ENCODE measurements at places on chromosomes 11 and 22. TPM values are rescaled to one million over a fixed set of nuclear protein-coding genes. Genes with fewer than 3 reads are reported as not detected.

The CNGA4 gene
- total RNA-seq = 0.28 TPM

The USH1C gene
- total RNA-seq = 0.19 TPM

The KCNQ1OT1 gene
- total RNA-seq = 3.4 TPM

The RAB30 gene
- 14.8 TPM for total RNA-seq

The WNT7B gene
- total RNA-seq = not detected

The CRY2 gene
- total RNA-seq = 53.1 TPM

The SMC1B gene
- total RNA-seq = not detected

The RFPL1 gene
- not detected for total RNA-seq

The SDHD gene
- 85.0 TPM for total RNA-seq

GRCh38 chr11:16191868-16192240, 164.5 kb downstream of the SOX6 start:
- no peak for DNase-seq

- peak; percentile 21 for DNase-seq
These were observed 80.5 kb upstream of the WNT7B start for GRCh38 chr22:46057246-46058090.

- DNase-seq = no peak
These were observed 39.4 kb upstream of the RBX1 start for GRCh38 chr22:40911772-40912171.

DNA sequence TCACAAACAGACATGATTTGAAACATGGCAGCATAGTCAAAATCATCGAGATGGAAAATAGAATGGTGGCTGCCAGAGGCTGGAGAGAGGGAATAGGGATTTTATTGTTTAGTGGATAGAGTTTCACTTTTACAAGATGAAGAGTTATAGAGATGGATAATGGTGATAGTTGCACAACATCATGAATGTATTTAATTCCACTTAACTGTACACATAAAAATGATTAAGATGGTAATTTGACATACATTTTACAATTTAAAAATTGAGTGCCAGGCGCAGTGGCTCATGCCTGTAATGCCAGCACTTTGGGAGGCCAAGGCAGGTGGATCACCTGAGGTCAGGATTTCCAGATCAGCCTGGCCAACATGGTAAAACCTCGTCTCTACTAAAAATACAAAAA, 21.2 kb downstream of the TTC28 start:
- no peak for DNase-seq

- DNase-seq = no peak
These were observed 112.7 kb upstream of the OR4B1 start for GRCh38 chr11:48103621-48104567.

- no peak for DNase-seq
These were observed 1.4 kb upstream of the SERPINH1 start for GRCh38 chr11:75560644-75561043.

DNA sequence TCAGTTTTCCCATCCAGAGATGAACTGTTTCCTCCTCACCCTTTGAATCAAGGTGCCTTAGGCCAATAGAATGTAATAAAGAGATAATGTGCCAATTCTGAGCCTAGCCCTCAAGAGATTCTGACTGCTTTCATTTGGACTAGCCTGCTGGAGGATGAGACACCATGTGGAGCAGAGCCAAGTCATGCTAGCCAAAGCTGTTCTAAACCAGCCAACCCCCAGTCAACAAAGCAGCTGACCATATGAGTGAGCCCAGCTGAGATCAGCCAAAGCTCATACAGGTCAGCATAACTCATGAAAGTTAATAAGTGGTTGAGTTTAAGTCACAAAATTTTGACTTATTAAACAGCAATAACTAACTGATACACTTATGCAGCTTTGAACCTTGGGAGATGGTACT, 66.7 kb upstream of the DBX1 start:
- no peak for DNase-seq

DNA sequence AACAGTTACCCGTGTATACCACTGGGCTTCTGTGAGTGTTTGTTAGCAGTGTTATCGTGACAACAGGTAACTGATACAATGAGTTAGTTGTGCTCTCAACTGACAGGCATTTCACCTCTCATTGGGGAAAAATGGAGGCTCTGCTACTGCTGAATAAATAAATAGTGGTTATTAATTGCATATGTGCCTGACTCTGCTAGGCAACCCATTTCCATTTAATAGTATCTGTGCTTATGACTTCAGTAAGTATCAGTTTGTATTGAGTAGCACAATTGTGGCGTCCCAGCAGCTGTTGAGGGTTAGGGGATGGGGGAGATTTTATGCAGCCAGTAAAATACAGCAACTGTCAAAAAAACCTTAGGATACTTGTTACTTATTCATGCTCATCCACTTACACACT, 123.4 kb upstream of the SEZ6L start:
- DNase-seq = no peak

DNA sequence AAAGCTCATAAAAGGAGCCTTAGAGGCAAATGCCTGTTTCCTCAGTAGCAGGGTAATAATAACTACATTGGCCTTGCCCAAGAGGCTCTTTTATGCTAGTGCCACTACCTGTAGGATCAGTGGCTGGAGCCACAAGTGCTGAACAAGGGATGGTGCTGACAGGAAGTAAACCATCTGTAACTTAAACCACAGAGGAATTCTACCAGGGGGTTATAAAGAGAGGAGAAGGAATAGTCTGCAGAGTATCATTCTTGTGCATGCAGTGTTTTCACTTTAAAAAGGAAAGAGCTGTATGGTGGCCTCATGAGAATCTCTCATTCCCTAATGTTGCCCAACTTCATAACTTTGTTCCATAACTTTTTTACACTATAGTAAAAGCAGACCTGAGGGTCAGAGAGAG, 168.1 kb downstream of the DBX1 start:
- no peak for DNase-seq

GRCh38 chr11:72217841-72218240, 1.2 kb downstream of the FOLR2 start:
- no peak for DNase-seq

- DNase-seq = no peak
These were observed 98.2 kb downstream of the MSANTD4 start for GRCh38 chr11:105923807-105924206.

- peak; percentile 28 for DNase-seq
These were observed 9.7 kb upstream of the NEFH start for GRCh38 chr22:29470159-29470855.

- no peak for DNase-seq
These were observed 26.1 kb downstream of the IRAG1 start for GRCh38 chr11:10667521-10667885.

DNA sequence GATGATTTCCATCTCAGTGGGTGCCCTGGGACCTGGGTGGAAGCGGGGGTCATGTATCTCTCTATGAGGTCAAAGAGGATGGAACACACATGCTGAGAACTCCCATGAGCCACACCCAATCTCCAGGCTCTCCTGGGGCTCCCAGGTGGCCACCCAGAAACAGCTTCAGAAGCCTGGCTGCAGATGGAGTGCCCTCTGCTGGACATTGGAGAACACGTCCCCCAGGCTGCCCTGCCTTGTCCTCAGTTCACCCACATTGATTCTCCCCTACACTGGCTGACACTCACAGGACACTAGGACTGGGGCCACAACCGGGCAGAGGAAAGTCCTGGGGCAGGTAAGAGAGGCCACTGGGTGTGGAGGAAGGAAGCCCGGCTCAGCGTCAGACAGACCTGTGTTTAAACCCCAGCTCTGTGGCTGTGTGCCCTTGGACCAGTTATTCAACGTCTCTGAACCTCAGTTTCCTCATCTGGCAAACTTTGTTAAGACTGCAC, 4.5 kb upstream of the NOL12 start:
- no peak for DNase-seq

DNA sequence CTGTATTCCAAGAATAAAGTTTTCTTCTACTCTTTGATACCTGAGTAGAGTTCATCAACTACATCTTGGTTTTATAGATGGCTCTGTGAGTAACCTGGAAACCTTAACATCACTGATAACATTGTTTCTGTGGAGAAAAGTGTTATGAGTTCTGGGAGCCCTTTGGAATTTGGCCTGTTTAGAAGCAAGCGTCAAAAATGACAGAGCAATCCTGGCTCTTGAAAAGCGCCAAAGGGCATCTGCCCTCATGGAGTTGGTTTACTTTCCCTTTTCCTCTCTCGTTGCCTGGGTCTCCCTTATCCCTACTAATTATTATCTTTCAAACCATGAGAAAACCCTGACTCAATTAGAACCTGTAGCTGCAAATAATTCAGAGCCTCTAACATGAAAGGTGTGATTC, 140.1 kb downstream of the DBX1 start:
- no peak for DNase-seq

GRCh38 chr11:64858467-64859263, 14.2 kb upstream of the CDC42BPG start:
- no peak for DNase-seq

DNA sequence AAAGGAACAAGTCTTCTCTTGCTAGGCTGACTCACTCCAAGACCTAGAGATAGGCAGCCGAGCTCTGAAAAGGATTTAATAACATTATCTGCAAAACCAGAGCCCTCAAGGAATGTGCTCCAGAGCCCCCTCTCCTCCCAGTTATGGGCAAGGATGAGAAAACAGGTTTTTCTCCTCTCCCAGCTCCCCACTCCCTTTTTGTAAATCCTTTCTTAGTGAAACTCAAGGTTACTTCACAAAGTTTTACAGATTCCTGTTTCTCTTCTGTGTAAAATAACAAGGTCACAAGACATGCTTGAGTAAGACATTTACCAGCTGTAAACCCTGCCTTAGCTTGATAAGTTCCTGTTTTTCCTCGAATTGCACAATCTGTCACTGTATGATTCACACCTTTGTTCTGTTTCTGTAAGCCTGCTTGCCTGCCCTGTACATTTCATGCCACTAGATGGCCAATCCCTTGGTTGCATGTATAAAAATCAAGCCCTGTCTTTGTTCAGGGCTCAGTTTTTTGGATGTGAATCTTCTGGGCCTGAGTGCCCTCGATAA, 489.4 kb downstream of the KCNA4 start:
- no peak for DNase-seq

- no peak for DNase-seq
These were observed 51.0 kb downstream of the UBASH3B start for GRCh38 chr11:122706291-122707088.

DNA sequence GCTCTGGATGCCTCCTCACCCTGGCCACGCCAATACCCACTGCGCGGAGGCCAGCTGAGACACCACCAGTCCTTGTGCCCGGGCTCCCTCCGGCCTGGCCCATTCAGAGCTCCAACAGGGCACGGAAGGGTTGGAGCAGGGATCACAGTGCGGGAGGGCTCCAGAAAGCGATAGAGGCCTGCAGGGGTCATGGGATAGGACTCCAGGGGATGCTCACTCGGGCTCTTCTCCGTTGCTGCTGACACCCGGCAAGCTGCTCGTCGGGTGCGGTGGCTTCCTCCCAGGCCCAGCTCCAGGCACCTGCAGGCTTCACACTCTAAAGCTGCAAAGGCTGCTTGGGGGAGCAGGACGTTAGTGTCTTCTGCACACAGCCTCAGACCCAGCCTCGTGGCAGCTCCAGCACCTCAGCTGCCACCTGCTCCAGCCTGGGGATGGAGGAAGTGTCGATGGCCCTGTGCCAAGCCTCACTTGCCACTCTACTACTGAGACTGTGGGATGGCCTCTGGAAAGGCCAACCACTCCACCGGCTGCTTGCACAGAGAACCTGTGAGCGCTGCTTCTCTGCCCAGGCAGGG, 10.6 kb downstream of the WNT7B start:
- DNase-seq = no peak

DNA sequence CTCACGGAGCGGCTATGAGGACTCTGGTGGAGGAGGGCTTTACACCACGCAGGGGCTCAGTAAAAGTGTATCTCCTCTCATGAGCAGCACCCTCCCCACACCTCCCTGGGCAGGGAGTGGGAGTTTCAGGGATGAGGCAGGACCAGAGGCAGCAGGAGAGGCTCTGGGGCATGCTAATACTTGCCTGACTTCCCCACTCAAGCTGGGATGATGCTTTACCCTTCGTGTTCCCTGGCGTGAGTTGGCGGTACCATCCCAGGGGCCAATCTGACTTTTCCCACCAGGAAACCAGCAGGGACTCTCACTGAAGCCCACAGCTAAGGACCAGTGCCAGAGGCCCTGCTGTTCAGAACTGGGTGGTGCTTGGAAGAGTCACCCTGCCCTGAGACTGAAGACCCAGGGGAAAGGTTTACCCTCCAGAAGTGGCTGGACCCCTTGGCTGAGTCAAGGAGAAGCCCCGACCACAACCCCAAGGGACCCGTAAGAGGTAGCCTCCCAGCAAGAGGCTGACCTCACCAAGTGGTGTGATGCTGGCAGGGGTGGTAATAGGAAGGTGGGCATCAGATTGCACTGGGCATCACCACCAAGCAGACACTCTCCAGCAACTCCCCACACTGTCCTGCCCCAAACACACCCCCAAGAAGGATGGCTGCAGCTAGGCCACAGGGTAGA, 65.6 kb downstream of the THAP12 start:
- no peak for DNase-seq

DNA sequence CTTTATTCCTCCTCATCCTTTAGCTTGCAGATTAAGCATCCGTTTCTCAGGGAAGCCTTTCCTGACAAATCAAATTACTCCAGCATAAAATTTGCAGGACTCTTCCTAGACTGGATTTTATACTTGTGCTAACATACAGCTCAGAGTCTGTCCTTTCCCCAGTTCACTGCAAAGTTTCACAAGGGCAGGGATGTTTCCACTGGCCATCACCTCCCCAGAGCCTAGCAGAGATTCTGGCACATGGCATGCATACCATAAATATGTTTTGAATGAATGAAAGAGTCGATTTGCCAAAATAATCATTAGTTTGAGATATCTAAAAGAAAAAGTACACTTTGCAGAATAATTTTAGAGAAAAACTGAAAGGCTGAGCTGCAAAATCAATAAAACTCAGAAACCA, 10.6 kb downstream of the MSANTD4 start:
- DNase-seq = no peak

DNA sequence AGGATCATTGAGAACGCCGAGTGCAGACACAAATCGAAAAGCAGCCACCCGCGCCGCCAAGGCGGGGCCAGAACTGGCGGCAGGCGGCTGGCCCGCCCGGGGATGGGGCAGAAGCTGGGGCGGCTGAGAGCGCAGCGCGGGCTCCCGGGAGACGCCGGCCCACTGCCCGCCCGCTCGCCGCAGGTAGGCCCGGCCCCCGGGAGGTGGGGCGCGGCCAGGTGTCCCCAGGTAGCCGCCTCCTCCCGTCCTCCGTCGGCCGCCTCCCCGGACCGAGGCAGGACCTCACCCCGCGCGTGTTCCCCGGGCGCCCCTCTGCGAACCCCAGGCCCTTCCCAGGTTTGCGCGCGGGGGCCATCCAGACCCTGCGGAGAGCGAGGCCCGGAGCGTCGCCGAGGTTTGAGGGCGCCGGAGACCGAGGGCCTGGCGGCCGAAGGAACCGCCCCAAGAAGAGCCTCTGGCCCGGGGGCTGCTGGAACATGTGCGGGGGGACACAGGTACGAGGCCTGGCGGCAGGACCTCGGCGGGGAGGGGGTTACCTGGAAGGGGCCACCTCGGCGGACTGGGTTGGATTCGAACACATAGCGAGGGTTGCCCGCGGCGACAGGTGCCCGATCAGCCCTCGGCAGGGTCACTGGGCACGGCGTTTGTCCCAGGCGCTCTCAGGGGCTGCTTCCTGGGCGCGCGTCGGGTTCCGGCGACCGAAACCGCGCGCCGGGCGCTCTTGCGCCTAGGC, at the start of gene PRRG4:
Gene PRRG4, plus strand, starts transcription at position 248 of the 733 bp plus-strand sequence. CDS start 603 bp downstream, outside the sequence.
- no peak for DNase-seq

DNA sequence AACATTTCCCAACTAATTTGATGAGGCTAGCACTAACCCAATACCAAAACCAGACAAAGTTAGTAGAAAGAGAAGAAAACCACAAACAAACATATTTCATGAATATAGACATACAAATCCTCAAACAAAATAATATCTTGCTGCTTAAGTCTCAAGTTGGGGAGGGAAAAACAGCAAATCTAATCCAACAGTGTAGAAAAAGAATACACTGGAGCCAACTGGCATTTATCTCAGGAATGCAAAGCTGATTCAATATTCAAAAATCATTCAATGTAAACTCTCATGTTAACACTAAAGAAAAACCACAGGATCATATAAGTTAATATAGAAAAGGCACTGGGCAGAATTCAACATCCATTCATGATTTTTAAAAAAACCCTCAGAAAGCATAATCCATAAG, 18.2 kb downstream of the GNB1L start:
- DNase-seq = no peak
